ENCODE measurements at places on chromosomes 3 and 15.

GRCh38 chr3:46298871-46299607 lies 54.9 kb upstream of the CCR2 start:
- DNase-seq: no peak

DNA sequence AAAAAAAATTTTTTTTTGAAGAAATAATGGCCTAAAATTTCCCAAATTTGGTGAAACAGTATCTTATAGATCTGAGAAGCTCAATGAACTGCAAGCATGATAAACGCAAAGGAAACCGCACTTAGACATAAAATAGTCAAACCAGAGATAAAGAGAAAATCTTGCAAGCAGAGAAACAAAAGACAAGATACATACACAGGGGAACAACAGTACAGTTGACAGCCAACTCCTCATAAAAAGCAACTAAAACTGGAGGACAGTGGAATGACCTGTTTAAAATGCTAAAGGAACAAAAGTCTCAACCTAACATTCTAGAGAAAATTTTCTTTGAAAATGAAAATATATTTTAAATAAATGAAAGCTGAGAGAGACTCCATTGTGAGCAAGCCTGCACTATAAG lies 107.5 kb downstream of the RASA2 start:
- DNase-seq: no peak

DNA sequence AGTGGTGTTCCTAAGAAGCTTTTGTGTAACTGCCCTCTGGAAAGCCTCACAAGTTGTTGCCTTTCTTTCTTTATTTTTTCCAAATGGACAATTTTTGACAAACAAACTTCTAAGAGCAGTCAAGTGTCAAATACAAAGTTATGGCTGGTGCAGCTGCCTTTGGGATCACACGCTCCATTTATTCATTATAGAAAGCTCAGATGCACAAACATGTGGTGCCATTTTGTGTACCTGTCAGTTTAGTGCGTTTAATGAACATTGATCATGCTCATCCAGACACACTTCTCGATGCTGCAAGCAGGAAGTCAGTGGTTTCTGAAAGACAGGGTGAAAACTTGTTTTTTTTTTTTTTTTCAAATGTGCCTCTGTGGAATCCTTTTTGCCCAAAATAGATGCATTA lies 324.5 kb downstream of the CNTN4 start:
- no peak for DNase-seq

GRCh38 chr15:56077081-56077480 lies 83.7 kb upstream of the NEDD4 start:
- DNase-seq: no peak

- DNase-seq: no peak
Observed at GRCh38 chr15:40108061-40108854, 421 bp downstream of the BMF start.

DNA sequence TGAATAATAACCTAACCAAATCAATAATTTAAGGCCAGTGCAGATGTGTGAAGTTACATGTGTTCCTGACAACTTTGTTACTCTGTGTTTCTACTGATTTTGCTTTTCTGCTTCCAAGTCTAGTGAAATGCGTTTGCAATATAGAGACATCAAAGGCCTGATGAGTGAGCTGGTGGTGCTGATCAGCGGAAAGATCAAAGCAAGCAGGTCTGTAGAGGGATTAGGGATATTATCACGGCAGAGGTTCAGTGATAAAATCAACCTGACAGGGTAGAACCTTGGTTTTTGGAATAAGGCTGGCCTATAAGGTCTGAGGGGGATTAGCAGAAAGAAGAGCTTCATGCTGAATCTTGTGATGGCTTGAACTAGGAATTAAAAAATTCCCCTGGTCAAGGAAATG lies 111.7 kb downstream of the EDEM1 start:
- DNase-seq: no peak

All from anterior cingulate cortex (tissue), 58 donors.